ENCODE measurements at places on chromosomes 5 and 9.

- no peak for DNase-seq
These were observed 1.4 kb downstream of the RPS6 start for GRCh38 chr9:19378647-19379046.

GRCh38 chr9:37007295-37007694, 26.8 kb downstream of the PAX5 start:
- DNase-seq: no peak

DNA sequence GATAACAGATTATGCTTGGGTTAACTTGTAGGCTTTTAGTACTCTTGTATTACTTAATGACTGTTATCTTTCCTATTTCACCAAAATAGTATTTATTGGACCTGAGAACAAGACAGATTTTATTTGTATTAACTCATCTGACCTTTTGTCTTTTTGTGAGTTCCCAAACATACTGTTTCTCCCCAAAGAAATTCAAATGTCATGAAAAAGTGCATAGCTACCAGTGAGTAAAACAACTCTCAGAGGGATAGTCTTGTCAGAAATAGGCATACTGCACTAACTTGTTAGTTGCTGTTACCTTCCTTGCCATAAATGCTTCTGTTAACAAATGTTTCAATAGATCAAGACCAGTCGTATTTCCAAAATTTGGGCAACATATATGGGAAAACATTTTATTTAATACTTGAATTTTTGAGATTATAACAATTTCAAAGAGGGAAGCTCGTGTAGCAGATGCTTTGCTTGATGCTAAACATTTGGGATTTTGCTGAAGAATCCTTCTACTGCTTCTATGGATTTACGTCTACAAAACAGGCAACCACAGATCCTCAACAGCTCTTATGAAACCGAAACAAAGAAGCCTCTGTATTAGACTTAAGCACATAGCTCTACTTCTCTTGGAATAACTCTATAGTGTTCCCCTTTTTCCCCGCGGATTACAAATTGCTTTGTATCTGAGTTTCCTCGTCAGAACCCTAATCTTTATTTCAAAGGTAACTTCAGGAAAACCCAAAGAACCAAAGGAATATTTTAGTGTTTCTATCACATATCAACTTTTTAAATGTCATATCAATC, 248.8 kb downstream of the MCTP1 start:
- DNase-seq: no peak

- no peak for DNase-seq
These were observed 218.1 kb upstream of the CD180 start for GRCh38 chr5:67414712-67415111.

GRCh38 chr9:130426883-130427282, 17.9 kb upstream of the ASS1 start:
- peak; percentile 88 for DNase-seq

- no peak for DNase-seq
These were observed 23.2 kb downstream of the TEX53 start for GRCh38 chr9:114634387-114634786.

DNA sequence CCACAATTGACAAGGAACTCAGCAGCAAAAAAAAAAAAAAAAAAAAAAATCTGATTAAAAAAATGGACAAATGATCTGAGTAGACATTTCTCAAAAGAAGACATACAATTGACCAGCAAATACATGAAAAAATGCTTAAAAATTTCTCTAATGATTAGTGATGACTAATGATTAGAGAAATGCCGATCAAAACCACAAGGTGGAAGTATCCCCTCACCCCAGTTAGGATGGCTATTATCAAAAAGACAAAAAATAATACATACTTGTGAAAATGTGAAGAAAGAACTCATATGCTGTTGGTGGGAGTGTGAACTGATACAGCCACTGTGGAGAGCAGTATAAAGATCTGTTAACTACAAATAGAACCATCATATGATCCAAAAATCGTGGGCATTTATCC, 245.3 kb downstream of the OSTF1 start:
- no peak for DNase-seq
